SK-MEL-5 (cell line): ENCODE measurements at places on chromosomes 5 and 9.

DNA sequence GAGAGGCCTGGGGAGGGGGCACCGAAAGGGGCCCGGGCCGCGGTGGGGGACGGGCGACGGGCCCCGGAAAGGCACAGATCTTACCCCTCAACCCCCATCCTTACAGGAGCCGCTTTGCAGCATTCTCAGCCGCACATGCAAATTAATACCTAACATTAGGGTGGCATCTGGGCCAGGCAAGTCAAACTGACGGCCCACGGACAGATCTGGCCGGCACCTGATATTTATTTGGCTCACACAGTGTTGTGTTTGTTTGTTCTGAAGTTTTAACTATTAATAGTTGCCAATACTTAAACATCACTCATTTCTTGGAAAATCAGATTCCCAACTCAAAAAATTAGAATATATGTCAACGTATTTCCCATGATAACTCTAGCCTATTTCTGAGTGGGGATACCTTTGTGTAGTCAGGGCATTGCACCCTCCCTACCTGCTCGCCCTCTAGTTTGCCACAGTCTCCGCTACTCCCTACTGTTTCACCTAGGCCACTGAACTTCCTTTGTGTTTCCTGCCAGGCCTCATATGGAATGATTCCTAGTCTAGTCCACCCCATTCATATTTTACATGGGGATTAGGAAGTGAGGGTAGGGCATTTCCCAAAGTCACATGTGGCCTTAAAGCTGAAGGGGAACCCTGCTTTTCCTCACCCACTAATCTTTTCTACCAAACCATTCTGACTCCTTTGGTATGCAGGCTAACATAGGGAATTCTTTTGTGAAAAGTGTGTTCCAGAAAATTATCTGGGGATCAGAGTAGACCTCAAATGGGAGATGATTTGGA is 71.9 kb upstream of the LARP1 start:
- DNase-seq, result no peak

- no peak for DNase-seq
These were observed 57.0 kb upstream of the ABCA1 start for GRCh38 chr9:104984948-104985347.

GRCh38 chr5:61966997-61967396 is 339.0 kb upstream of the KIF2A start:
- DNase-seq, result no peak

- DNase-seq, result peak; percentile 44
These were observed 4.6 kb upstream of the CDC37L1 start for GRCh38 chr9:4674783-4675182.

DNA sequence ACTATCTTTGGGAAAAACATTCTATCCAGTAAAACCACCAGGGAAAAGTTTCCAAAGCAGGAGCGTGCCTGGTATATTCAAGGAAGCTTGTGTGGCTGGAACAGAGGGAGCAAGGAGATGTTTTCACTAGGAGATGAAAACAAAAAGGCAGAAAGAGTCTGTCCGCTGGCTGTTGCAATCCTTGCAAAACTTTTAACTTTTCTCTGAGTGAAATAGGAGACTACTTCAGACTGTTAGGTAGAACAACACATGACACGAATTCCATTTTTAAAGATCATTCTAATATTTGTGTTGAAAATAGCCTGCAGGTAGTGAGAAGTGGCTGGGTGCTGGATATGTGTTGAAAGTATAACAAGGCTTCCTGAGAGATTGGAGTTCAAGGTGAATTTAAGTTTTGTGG is 69.5 kb downstream of the PRR16 start:
- no peak for DNase-seq

GRCh38 chr9:121604242-121604641 is 47.2 kb upstream of the DAB2IP start:
- peak; percentile 64 for DNase-seq

DNA sequence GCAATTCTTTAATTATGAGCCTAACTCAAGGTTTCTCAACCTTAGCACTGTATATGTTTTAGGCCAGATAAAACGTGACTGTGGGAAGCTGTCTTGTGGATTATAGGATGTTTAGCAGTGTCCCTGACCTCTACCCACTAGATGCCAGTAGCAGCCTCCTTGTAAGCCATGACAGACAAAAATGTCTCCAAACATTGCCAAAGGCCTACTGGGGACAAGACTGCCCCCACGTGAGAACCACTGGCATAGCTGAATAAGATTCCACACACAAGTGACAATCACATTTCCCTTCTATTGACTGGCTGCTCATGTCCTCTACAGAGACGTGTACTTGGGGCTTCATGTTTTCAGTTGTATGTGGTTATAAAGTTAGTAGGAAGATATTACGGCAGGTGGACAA is 55.4 kb downstream of the GOLM1 start:
- DNase-seq, result peak; percentile 59

DNA sequence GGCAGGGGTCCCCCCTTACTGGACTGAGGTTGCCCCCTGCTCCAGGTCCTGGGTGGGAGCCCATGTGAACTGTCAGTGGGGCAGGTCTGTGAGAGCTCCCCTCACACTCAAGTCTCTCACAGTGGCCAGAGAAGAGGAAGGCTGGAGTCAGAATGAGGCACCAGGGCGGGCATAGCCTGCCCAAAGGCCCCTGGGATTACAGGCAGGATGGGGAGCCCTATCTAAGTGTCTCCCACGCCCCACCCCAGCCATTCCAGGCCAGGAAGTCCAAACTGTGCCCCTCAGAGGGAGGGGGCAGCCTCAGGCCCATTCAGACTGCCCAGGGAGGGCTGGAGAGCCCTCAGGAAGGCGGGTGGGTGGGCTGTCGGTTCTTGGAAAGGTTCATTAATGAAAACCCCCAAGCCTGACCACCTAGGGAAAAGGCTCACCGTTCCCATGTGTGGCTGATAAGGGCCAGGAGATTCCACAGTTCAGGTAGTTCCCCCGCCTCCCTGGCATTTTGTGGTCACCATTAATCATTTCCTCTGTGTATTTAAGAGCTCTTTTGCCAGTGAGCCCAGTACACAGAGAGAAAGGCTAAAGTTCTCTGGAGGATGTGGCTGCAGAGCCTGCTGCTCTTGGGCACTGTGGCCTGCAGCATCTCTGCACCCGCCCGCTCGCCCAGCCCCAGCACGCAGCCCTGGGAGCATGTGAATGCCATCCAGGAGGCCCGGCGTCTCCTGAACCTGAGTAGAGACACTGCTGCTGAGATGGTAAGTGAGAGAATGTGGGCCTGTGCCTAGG is at the start of gene CSF2:
TSS of gene CSF2 (plus strand) at position 559 of the 783 bp plus-strand sequence. CDS start at position 594, 35 bp downstream.
- no peak for DNase-seq
